ENCODE measurements at places on chromosomes 16 and 17.

DNA sequence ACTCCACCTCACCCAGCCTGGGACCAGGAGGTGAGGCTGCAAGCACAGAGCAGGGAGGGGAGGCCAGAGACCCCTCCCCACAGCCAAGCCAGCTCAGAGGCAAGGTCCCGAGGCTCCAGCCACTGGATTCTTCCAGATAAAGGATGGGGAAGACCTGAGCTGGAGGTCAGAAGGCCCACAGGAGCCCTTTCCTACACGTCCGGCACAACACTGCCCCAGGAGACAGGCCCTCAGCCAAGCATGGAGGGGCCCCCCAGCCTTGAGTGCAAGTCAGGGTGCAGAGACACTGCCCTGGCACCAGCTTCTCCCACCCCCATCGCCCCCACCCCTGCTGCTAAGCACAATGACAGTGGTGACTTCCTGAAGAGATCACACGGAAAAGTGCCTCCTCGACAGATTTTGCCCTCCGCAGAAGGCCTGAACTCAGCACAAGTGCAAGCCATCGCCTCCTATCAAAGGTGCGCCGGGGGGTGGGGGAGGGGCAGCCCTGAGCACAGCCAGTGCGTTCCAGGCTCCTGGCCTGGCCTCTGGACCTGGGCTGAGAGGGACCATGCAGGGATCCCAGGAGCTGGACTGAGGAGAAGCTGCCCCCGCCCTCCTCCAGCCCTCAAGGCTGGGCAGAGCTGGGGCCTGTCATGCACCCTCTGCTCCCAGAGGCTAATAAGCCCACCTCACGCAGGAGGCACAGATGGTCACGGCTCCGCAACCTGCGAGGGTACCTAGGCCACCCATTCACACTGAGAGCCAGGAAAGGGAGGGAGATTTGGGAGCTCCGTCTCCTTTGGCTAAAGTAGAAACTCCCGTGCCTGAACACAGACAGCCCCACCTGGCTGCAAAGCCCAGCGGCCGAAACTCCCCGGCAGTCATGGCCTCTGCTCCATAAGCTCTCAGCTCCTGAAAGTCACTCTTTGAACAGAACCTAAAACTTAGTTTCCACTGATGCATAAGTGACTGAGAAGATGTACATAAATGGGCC lies 2.7 kb downstream of the MAFG start:
- no peak for DNase-seq

DNA sequence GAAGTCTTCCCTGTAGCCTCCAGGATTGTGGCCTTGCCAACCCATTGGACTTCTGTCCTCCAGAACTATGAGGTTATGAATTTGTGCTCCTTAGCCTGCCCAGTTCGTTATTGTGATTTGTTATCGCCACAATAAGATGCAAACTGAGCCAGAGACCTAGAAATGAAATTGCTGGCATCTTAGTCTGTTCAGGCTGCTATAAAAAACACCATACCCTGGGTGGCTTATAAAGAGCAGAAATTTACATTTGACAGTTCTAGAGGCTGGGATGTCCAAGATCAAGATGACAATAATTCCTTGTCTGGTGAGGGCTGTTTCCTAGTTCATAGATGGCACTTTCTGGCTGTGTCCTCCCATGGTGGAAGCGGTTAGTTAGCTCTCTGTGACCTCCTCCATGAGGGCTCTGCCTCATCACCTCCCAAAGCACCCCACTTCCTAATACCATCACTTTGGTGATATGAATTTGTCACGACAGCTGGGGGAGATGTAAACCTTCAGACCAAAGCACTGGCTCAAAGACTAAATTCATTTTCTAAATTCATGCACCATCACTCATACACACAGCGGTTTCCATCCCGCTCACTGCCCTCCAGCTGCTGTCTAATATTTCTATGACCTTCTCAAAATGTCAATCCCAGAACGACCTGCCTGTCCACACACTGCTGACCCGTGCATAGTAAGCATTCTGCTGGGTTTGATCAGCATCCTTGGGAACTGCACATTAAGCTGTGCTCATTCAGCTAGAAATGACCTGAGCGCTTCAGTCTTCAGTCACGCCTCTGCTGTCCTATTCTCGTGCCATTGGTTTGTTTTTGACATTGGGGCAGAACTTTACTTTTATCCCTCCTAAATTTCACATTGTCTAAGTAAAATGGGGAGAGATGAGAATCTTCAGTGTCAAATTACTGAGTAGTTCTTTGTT lies 36.6 kb downstream of the GINS3 start:
- peak; percentile 57 for DNase-seq

GRCh38 chr17:74176546-74177001 lies 26.9 kb upstream of the RPL38 start:
- peak; percentile 72 for DNase-seq

GRCh38 chr16:55810451-55810961 lies 22.4 kb downstream of the CES1 start:
- no peak for DNase-seq

GRCh38 chr17:74531231-74531761 lies at the start of gene CD300LB:
CD300LB (minus strand) TSS chr17:74531475; CDS start chr17:74531350, 125 bp downstream.
- no peak for DNase-seq

GRCh38 chr17:45224671-45225050 lies 3.0 kb downstream of the FMNL1 start:
- DNase-seq: no peak

DNA sequence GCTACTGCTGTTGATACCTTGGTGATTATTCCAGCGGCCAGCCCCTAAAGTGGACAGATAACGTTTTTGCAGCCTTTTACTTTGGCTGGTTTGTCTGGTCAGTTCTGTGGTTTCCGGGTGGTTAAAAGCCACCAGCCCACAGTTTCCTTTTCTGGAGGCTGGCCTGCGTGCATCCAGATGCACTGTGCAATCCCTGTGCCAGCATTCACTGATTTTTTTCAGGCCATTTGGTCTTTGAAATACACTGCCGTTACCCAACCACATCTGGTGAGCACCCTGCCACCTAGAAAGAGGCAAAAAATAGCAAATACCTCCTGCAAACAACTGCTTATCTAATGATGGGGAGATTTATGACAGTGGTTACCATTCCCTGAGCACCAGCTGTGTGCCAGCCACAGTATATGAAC lies 797 bp downstream of the NUDT7 start:
- DNase-seq: peak; percentile 52

- DNase-seq: no peak
These were observed 65.2 kb downstream of the ARSG start for GRCh38 chr17:68356520-68356919.

DNA sequence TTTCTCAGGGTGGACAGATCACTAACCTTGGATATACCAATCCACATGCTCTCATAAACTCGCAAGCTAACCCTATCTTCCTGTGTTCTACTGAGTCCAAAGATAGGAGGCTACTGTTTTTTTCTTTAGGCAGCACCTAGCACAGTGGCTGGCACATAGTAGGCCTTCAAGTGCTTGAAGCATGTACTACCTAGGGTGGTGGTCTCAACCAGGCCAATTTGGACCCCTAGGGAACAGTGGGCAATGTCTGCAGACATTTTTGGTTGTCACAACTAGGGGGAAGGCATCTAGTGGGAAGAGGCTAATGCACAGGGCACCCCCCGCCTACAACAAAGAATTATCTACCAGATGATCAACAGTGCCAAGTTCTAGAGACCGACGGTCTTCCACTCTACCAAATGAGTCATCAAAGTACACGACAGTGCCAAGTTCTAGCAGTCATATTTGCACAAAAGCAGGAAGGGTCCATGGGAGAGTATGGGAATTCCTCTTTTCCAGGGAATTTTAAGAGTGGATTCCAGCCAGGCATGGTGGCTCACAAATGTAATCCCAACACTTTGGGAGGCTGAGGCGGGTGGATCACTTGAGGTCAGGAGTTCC lies 390.3 kb downstream of the SLC39A11 start:
- no peak for DNase-seq

DNA sequence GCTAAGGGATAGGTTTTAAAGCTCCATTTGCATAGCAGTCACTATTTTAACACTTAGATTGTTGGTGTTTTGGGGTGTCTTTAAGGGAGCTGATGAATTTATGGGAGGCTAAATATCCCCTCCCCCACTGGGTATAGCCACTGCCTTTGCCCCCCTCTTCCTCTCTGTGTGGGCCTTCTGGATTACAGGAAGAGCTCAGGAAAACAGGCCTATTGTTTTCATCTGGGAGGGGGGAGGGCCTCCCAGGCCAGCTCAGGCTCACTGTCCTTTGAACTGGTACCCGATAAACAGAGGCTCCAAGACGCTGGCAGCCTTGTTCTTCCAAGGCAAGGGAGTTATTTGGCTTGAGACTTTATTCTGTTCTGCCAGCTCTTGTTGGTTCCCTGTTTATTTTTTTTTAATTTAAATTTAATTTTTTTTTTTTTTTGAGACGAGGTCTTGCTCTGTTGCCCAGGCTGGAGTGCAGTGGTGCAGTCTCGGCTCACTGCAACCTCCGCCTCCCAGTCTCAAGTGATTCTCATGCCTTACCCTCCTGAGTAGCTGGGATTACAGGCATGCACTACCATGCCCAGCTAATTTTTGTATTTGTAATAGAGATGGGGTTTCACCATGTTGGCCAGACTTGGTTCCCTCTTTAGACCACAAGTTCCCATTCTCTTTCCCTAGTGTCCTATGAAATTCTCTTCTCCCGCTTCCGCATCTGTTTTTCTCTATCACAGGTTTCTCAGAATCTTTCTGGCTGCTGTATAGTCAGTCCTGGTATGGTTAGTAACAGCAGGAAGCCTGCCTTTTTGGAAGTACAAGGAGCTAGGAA lies 25.1 kb downstream of the MINK1 start:
- no peak for DNase-seq

GRCh38 chr16:71283612-71284011 lies 5.6 kb downstream of the CMTR2 start:
- DNase-seq: no peak

GRCh38 chr17:81156866-81157805 lies 8.2 kb upstream of the PVALEF start:
- no peak for DNase-seq

GRCh38 chr17:419073-419735 lies 66.6 kb upstream of the RPH3AL start:
- no peak for DNase-seq

GRCh38 chr16:31213877-31214707 lies at the start of gene TRIM72:
TRIM72 (plus strand) TSS chr16:31214119; CDS start chr16:31214739, 620 bp downstream.
- peak; percentile 44 for DNase-seq

GRCh38 chr16:56658327-56658875 lies 642 bp downstream of the MT1F start:
- no peak for DNase-seq

GRCh38 chr17:48127371-48128051 lies 19.9 kb downstream of the SNX11 start:
- DNase-seq: no peak

- no peak for DNase-seq
These were observed 17.7 kb downstream of the NT5M start for GRCh38 chr17:17320911-17321220.

GRCh38 chr16:84740596-84741116 lies 40.9 kb downstream of the USP10 start:
- DNase-seq: no peak

GRCh38 chr17:14950216-14950615 lies 314.9 kb downstream of the PMP22 start:
- no peak for DNase-seq

GRCh38 chr17:19248928-19249574 lies 11.9 kb downstream of the EPN2 start:
- DNase-seq: no peak

DNA sequence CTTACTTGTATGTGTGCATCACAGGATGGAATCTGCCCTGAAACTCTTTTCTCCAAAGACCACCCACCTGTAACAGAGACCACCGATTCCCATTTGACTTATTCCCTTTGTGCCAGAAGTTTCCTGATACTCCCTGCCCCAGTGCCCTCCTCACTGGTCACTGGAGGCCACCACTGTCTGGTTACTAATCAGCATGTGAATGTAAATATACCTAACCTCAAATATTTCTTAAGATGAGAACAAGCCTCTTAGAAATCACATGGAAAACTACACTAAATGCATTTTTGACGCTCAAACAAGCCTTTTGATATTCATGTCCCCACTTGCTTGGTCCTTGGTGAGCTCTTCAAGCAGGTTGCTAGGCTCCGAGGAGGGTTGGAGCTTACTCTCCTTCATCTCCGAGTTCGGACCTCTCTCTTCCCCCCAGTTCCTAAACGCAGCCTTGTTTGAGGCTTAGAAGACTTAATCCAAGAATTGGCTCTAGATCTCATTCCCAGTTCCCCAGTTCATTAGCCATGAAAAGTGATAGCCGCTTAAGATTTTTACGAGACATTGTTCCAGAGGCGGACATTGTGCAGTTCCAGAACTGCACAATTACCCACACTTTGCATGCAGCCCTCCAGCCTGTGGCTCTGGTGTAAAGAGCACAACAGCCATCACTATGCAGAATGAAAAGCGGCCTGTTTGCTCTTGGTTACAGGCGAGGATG lies 579.2 kb upstream of the PSMD7 start:
- no peak for DNase-seq

- no peak for DNase-seq
These were observed 1.2 kb upstream of the IGSF6 start for GRCh38 chr16:21653571-21653970.

- no peak for DNase-seq
These were observed 21.2 kb downstream of the LIG3 start for GRCh38 chr17:35001549-35001948.

DNA sequence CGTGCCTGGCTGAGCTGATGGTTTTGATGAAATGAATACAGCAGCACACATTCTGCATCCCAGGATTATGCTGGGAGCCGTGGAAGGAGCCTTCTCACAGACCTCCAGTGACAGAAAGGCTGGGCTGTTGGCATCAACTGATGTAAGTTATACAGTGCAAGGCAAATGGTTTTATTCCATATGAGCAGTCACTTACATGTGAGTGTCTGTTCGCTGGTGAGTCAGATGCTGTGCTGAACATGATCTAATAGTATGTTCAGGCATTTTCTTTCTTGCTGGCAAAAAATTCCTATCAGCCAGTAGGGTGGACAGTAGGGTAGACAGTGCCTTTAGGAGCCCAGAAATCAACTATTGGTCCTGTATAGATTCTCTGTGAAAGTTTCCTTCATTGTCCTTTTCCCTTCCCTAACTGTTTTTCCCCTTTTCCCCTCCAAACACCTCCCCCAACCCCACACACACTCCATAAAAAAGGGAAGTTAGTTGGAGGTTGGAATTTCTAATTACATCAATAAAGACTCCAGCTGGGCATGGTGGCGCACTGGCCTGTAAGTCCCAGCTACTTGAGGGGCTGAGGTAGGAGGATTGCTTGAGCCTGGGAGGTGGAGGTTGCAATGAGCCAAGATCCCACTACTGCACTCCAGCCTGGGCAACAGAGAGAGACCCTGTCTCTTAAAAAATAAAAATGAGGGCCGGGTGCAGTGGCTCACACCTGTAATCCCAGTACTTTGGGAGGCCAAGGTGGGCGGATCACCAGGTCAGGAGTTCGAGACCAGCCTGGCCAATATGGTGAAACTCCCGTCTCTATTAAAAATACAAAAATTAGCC lies 36.2 kb downstream of the LDHD start:
- DNase-seq: no peak
